ENCODE measurements at places on chromosomes 16 and 17.

GRCh38 chr17:77258638-77259037 is 117.9 kb downstream of the SEC14L1 start:
- DNase-seq = no peak

- no peak for DNase-seq
Observed at GRCh38 chr16:57916735-57917438, 54.0 kb downstream of the CNGB1 start.

- DNase-seq = peak; percentile 24
Observed at GRCh38 chr17:74354123-74354522, 7.5 kb downstream of the BTBD17 start.

GRCh38 chr17:49024523-49024922 is 27.3 kb downstream of the IGF2BP1 start:
- DNase-seq = no peak

- DNase-seq = no peak
Observed at GRCh38 chr17:39640591-39641031, 3.7 kb downstream of the STARD3 start.

DNA sequence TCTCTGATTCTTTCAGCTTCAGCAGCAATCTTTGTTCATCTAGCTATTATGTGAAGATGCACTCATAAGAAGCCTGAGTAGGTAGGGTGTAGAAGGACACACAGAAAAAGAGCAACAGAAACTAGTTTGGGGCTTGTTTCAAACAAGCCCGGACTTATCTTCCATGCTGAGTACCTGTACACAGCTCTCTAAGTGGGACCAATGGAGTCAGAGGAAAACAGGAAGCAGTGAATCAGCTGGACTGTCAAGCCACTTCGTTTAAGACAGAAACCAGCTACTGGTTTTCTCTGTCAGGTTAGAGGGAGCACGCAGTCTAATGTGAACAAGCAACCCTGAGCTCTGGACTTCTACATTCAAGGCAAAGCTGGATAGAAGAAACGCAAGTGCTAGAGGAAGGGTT is 16.0 kb downstream of the MAP2K6 start:
- DNase-seq = no peak

DNA sequence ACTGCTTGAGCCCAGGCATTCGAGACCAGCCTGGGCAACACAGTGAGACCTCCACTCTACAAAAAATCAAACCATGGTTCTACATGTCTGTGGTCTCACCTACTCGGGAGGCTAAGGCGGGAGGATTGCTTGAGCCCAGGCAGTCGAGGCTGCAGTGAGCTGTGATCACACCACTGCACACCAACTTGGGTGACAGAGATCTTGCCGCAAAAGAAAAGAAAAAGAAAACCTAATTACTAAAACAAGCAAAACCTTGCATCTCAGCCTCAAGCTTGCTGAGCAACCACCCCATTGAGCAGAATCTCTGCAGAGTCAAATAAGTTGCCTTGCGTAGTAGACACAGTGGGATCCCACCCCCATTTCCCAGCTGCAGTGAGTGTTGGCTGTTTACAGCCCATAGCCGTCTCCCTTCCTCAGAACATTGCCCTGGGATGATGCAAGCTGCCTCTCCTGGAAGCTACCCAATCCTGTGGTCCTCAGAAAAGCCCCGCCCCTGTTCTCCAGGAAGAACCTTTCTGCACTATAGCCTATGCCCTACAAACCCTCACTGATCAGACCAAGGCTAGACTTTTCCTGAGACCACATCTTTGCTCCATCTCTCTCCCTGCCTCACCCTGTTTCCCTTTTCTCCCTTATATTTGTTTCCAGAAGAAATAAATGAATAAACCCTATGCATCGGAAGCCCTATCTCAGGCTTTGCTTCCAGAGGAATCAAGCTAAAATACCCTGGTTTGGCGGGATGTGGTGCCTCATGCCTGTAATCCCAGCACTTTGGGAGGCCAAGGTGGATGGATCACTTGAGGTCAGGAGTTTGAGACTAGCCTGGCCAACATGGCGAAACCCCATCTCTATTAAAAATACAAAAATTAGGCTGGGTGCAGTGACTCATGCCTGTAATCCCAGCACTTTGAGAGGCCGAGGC is 16.7 kb upstream of the ERN2 start:
- DNase-seq = no peak

GRCh38 chr17:80663781-80664206 is 119.2 kb downstream of the RPTOR start:
- peak; percentile 24 for DNase-seq

GRCh38 chr16:82960918-82961317 is 334.1 kb downstream of the CDH13 start:
- no peak for DNase-seq

DNA sequence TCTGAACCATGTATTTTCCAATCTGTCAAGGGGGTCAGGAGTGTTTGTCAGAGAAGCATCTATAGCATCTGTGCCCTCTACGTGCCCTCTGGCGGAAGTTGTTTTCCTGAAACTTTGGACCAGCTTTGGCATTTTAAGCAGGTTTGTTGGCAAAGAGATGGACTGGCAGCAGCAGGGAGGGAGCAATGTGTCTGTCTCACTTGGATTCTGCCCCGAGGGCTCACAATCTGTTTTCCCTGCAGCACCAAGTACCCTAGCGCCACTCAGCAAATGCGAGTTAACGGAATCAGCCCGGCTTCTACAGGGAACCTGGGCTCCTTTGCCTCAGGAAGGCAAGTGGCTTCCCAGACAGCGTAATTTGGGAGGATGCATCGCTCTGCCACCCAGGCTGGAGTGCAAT is 17.4 kb downstream of the DUSP14 start:
- DNase-seq = no peak

DNA sequence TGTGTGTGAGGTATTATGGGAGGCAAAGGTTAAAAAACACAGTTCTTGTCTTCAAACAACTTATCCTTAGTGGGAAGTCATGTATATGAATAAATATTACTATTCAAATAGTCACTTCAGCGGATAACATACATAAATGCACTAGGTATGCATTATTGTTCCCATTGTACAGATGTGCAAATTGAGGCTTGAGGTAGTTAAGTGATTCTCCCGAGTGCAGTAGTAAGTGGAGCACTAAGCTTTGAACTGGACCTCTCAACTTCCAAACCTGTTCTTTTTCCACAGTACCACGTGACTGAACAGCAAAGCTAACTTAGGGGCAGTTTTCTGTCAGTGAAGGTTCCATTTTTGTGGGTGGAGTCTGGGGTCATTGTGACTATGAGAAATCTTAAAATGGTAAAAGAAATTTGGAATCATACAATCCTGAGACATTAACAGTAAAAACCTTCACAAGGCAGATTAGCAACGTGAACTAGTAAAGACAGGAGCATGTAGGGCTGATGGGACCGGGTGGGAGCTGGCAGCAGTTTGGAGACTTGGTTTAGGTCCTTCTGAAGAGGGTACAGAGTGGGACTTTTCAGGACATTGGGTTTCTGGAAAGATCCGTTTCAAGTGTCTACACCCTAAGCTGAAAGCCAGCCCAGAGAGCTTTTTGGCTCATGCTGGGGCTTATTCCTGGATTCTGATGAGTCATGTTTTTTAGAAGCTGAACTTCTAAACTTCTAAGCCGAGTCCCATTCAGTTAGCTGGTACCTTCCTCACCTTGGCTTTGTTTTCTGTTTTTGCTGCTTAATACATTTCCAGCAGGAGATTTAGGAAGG is 204.9 kb downstream of the PRKCA start:
- no peak for DNase-seq
